ENCODE measurements at places on chromosomes 11 and 22. TPM values are rescaled to one million over a fixed set of nuclear protein-coding genes. Genes with fewer than 3 reads are reported as not detected.

Gene DNAJC24
- 11.8 TPM for total RNA-seq

Gene MMP3
- total RNA-seq = 0.17 TPM

Gene SPINDOC
- 19.6 TPM for total RNA-seq

Gene WNT11
- total RNA-seq = 1.8 TPM

Gene P2RY2
- 12.6 TPM for total RNA-seq

Gene KCNK4
- not detected for total RNA-seq

Gene ROBO4
- total RNA-seq = 13.8 TPM

- no peak for DNase-seq
Measured at GRCh38 chr22:19062943-19063308, 59.3 kb downstream of the DGCR2 start.

- no peak for DNase-seq
Measured at GRCh38 chr11:128886406-128887124, 4.6 kb upstream of the KCNJ5 start.

DNA sequence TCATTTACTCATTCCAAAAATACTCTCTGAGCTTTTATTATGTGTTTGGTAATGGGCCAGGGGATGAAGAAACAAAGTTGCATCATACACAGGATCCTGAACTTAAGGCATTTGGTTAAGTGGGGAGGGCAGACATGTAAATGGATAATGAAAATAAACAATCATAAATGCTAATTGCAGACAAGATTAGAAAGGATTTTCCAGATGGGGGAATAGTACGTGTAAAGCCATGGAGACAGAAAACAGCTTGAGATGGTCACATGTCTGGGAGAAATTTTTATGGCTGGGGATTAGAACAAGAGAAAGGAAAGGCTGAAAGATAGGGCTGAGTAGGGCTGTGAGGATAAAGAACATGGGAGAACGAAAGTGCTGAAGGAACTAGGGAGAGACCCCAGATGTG lies 534.3 kb upstream of the LARGE1 start:
- no peak for DNase-seq

GRCh38 chr11:69446108-69446507 lies 35.4 kb upstream of the LINC01488 start:
- DNase-seq = no peak

DNA sequence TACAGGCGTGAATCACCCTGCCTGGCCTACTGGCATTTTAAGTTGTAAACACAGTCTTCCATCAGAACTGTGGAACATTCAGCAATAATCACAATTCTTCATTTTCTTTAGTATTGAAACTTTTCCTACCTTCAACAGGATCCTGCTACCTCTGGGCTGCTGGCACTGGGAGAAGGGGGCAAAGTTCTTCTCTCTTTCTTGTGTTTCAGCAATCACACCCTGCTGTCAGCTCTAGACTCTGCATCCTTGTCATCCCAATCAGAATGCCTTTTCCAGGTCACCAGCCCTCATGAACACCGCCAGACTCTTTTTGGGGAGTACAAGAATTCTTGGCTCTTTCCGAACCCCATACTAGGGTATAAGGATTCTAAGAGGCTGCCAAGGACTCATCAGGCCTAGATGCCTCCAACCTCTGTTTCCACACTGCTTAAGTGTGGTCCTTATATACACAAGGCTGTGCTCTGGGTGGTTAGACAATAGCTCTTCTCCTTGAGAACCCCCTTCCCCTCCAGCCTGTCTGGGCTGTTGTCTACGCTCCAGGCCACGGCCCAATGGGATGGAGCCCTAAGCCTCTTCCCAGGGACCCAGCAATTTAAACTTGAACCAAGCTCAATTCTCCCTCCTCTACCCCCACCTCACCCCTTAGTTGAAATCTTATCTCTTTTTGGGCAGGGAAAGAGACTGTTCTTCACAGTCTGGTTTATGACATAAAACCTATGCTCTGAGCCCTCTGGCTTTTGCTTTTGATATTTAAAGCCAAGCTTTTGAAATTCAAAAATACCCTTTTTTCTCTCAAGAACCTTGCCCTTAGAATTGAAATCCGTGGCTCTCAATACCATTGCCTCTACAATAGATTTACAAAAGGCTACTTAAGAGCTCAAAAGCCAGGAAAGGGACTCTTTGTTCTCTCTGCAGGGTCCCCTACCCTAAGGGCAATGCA lies 327.4 kb downstream of the BUD13 start:
- no peak for DNase-seq

DNA sequence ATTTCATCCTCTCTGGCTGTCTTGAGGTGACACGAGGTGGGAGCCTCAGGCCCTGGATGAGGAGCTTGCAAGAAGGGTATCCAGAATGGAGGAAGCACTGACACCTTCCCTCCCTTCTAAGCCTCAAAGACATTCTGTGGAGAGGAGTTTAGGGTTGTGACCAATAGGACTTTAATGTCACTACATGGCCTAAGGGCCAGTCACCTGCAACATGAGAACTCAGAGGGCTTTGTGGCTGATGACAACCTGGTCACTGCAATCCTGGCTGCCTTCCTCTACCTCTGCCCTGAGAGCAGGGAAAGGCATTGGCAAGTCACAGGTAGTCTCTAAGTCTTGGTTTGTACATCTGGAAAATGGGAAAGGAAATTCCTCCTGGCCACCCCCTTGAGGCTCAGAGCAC lies 33.7 kb downstream of the PISD start:
- DNase-seq = no peak

DNA sequence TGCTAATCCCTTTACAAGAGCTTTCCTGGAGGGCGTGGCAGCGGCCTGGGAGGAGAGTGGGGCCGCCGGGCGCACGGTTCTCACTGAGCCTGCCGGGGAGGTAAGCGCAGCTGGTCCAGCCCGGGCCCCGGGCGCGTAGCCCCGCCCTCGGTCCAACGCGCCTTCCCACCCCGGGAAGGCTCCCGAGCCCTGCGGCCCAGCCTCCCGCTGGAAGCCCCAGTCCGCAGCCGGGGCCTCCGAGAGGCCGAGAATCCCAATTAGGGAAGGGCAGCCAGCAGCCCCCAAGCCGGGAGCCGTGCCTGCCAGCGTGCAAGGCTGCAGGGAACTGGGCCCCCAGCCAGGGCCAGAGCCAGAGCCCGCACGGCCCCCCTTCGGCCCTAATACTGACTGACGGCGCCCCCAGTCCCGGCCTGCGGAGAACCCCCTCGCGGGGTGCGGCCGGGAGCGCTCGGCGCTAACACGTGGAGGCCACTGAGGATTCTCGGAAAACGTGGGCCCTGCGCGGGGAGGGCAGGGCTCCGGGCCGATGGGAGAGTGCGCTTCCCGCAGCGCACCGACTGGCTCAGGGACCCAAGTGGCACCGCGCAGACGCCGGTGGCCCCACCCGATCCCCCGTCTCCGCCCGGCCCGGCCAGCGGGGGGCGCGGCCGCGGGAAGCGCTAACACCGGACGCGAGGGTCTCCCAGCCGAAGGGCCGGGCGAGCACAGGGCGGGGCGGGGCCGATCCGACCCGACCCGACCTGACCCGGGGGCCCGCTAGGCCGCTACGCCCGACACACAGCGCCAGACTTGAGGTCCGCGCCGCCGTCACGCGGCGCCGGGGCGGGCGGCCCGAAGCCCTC lies 5.7 kb downstream of the ZFTA start:
- peak; percentile 32 for DNase-seq

DNA sequence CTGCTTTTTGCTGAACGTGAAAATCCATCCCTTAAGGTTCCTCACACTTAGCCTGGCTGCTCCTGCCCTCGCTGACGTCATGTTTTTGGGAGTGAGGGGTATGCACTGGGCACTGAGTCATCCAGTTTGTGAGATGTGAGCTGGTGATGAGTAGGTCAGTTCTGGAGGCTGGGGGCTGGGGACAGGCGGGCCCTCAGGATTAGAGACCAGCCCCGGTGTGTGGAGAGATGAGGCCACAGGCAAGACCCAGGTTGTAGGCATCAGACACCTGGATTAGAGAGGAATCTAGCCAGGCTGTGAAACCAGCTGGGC lies 9.2 kb downstream of the KCNC1 start:
- DNase-seq = no peak

DNA sequence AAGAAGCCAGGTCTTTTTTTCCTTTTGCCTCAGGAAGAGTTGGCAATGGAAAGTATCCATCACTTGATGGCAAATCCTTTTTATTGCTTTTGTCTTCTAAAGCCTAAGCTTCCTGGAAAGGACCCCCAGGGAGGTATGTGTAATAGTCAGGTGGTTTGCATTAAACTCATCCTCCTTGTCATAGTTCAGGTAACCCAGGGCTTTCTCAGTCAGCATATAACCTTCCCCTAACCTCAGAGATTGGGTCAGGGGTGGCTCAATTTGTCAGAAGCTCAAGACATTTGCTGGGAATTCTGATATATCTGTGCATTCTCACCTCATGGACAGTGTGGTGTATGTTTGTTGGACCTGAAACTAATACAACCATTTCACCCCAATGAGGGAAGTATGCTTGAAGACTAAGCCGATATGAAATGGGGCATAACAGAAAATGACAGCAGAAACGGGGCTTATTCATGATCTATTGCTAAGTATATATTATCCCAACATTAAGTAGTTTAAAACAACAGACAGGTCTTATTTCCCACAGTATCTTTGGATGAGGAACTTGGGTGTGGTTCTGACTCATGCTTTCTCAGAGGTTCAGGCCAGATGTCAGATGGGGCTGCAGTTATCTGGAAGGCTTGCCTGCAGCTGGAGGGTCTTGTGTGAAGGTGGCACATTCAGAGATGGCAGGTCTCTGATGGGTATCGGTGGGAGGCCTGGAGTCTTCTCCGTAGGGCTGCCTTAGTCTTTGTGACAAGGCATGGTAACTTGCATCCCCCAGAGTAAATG lies 135.8 kb upstream of the SPON1 start:
- DNase-seq = no peak

GRCh38 chr11:67654225-67654624 lies 3.7 kb upstream of the ACY3 start:
- DNase-seq = no peak
